ENCODE measurements at places on chromosomes 1 and 21. TPM values are rescaled to one million over a fixed set of nuclear protein-coding genes. Genes with fewer than 3 reads are reported as not detected.
A peak's percentile ranks its signal among the peaks of the same experiment; 100 is the strongest.

Gene ACAP3
- 43.0 TPM for polyA plus RNA-seq

Gene ECE1
- 17.6 TPM for polyA plus RNA-seq

- no peak for DNase-seq
Measured at GRCh38 chr1:222090103-222090502, 348.2 kb upstream of the DUSP10 start.

DNA sequence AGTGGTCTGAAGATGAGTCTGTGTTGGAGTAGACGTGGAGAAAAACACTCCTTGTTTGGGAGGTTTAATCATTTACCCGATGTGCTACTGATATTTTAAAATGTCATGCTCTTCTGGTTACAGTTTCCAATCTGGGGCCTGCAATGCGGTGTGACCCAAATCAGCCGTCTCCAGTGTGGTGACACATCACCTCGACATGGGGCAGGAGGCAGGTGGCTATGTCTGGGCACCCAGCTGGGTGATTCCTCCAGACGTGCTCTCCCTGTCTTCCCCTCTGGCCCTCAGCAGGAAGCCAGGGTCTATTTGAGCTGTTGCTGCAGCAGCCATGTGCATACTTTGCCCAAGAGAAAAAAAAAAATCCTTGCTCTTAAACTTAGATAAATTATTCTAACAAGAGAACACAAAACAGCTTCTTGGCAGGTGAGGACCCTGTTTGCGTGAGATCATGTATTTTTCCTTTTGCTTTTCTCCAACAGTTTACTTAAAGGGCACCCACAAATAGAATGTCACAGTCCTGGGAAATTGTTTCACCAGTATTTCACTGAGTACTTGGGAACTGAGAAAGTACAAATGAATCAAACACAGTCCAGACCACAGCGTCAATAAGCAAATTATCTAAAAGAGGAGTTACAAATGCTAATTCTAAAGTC lies 38.9 kb upstream of the MAP10 start:
- peak; percentile 24 for DNase-seq

DNA sequence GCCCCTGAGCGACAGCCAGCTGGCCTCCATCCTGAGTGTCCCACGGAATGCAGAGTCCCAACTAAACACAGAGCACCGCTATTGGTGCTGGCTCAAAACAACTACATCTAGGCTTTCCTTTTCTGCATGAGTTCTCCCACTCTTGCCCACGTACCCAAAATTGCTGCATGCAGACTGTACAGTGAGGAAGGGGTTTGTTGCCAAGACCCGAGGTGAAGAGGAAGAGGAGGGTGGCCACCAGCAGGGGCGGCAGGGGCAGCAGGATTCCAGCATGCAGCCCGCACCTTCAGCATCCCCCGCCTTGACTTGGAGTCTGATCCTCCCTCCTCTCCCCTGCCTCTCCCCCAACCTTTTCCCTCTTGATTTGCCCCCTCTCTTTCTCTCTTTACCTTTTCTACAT lies 8.0 kb downstream of the S100A9 start:
- no peak for DNase-seq

DNA sequence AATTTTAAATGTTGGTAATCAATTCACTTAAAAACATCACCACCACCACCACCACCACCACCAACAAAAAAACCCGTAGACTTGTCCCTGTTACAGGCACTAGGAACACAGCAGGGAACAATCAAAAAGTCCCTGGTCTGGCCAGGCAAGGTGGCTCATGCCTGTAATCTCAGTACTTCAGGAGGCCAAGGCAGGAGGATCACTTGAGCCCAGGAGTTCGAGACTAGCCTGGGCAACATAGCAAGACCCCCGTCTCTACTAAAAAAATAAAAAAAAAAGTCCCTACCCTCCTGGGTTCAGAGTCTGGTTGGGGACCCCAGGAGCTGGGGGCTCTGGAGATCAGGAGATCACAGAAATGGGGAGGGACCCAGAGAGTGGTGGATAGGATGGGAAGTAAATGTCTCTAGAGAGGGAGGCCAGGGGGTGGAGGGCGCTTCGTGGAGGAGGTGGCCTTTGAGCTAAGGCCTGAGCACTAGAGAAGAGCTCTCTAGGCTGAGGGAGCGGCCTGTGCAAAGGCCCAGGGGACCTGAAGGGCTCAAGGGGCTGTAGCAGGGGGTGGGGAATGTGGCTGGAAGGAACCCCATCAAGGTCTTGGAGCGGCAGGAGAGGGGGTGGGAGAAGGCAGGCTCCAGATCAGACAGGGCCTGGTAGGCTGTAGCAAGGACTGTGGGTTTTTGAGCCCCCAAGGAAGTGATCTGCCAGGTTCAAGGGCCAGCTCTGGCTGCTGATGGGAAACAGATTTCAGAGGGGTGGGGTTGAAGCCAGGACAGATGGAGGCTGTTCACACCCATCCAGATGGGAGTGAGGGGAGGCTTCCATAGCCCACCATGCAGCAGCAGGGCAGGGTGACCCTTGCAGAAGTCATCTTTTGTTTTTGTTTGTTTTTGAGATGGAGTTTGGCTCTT lies 24.8 kb upstream of the VPS13D start:
- DNase-seq = no peak

DNA sequence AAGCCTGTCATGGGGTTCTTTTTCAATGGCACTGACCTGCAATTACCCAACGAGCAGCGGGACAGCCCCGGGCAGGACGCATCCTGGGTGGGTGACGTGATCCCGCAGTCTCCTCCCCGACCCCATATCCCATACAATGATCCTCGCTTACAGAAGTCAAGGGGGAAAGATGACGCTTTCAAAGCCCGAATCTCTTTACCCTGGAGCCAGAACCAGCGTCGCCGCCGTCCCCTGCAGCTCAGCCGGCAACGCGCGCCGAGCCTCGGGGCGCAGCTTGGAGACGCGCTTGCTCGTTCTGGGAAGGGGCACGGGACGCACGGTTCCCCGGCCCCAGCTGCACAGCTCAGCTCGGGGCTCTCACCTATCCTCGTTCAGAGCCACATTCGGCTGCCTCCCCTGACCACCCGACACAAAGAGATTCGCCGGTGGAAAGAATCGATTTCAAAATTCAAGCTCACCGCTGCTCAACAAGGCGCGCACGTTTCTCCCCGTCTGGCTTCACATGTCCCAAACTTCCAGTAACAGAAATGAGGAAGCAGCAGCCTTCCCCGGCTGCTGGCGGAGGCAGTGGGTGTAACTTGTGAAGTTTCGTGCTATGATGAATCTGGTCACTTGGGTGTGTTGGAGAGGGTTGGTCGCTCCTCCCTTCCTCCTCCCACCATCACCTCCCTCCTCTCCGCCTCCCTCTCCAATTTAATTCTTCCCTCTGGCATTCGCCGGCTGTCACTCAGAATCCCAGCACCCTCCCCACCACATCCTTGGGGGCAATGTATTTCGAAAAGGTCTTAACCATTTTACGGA lies at the start of gene TIAM1:
Gene TIAM1, minus strand, starts transcription at position 582 of the 801 bp plus-strand sequence. CDS start 77,289 bp downstream, outside the sequence.
- peak; percentile 86 for DNase-seq

- DNase-seq = no peak
Measured at GRCh38 chr1:166322470-166322869, 155.7 kb upstream of the FAM78B start.

All from stomach (tissue), 19 donors.